Psoas muscle (tissue), 8 donors: ENCODE measurements at places on chromosomes 11 and 22. TPM values are rescaled to one million over a fixed set of nuclear protein-coding genes. Genes with fewer than 3 reads are reported as not detected.

Gene OR5P2
- total RNA-seq: not detected

GRCh38 chr11:109421981-109422869, at the start of gene C11orf87:
Gene C11orf87 (plus strand): TSS chr11:109422190. CDS start chr11:109423634, 1,444 bp downstream.
- DNase-seq: no peak
- H3K4me1 ChIP-seq: peaks cover 4% of the 10 kb centered on the region
- H3K36me3 ChIP-seq: no peaks in the 10 kb centered on the region

Gene OR5B21
- total RNA-seq: not detected

GRCh38 chr11:30329150-30329940, 6.4 kb downstream of the ARL14EP start:
- no peaks in the 10 kb centered on the region for H3K27me3 ChIP-seq
- H3K27ac ChIP-seq: no peak overlapping the region
- DNase-seq: no peak
- H3K36me3 ChIP-seq: peaks cover 43% of the 10 kb centered on the region

DNA sequence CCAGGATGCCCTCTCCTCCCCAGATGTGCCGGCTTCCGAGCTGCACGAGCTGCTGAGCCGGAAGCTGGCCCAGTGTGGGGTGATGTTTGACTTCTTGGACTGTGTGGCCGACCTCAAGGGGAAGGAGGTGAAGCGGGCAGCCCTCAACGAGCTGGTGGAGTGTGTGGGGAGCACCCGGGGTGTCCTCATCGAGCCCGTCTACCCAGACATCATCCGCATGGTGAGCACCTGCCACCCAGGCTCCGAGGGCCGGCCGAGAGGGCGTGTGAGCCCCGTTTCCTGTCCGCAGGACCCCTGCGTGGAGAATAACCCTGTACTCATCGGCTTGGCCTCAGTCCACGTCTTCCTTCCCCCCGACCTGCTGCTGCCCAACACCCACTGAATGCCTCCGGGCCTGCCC, 2.2 kb downstream of the PPP2R5B start:
- no peak overlapping the region for H3K4me3 ChIP-seq
- no peaks in the 10 kb centered on the region for H3K27me3 ChIP-seq
- peaks cover 17% of the 10 kb centered on the region for H3K4me1 ChIP-seq
- H3K36me3 ChIP-seq: peaks cover 6% of the 10 kb centered on the region
